ENCODE measurements at places on chromosomes 7 and 10.
A peak's percentile ranks its signal among the peaks of the same experiment; 100 is the strongest.

GRCh38 chr7:906776-907157 lies 30.4 kb downstream of the GET4 start:
- no peak for DNase-seq

GRCh38 chr7:21192657-21193056 lies 235.2 kb upstream of the SP4 start:
- DNase-seq, result no peak

DNA sequence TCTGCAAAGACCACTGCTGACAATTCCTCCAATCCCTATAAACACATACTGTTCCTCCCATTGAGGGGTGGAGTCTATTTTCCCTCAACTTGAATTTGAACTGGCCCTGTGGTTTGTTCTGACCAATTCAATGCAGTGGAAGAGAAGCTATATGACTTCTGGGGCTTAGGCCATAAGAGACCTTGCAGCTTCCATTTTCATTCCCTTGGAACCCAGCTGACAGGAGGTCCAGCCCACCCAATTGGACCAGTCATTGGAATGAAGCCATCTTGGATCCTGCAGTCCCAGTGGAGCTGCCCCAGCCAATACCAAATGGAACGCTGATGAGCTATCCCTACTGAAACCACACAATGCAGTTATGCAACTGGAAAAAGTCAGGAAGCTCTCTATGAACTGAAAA lies 8.9 kb upstream of the TMED4 start:
- DNase-seq, result no peak

GRCh38 chr10:46525177-46525823 lies 31.2 kb downstream of the GPRIN2 start:
- DNase-seq, result peak; percentile 92

DNA sequence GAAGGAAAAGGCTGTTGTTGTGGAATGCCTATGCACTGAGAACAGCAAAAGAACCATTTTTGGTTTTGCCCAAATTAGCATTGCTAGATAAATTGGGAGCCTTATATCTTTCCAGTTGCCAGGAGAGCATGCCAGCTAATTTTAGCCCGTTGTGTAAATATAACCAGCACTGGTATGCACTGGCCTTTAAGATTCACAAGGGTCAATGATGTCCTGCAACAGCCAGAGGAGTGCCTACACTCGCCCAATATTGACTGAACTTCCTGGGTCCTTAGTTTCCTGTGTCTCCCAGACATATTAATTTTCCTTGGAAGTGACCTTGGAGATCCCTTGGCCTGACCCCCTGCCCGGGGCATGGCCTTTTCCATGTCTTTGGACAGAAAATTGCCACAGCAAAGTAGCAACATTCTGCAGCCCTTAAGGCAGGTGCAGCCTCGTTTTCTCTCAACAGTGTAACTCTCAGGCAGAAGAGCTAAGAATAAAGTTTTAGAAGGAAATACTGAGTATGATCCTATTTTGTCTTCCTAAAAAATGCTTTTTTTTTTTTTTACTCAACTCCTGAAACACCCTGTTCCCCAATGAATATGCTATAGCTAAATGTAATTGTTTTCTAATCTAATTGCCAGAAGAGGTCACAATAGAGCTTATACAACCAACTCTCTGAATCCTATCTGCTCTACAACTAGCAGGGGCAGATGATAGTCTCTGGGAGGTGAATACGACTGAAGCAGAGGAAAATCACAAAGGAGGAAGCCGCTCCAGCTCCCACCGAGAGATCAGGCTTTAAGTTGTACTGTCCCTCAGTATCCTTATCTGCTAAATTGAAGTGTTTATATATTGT lies 131.9 kb upstream of the PCGF5 start:
- DNase-seq, result peak; percentile 27

DNA sequence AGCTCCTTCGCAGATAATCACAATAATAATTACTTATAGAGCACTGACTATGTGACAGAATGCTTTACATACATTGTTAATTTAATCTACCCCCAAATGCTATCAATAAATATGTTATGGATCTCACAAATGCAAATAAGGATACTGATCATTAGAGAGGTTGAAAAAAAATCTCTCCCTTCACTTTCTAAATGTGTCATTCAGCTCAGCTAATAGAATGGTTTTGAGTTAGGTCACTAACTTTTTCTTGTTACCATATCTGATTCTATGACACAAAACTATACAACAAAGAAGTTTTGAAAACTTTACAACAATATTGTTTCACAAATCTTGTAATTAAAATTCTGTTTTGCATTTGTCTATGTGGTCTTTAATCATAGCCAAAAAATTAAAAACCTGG lies 17.4 kb downstream of the NEUROD6 start:
- no peak for DNase-seq

GRCh38 chr10:80518807-80519360 lies 18.8 kb upstream of the SH2D4B start:
- no peak for DNase-seq
